A549 treated with DMSO at 1 μM for 4 hours (cell line): ENCODE measurements at places on chromosomes 7 and 10. TPM values are rescaled to one million over a fixed set of nuclear protein-coding genes. Genes with fewer than 3 reads are reported as not detected.

The PTPRE gene
- total RNA-seq = 2.1 to 4.0 TPM (median 3.7 TPM) in 5 replicates

The PWWP2B gene
- total RNA-seq = 11.6 to 18.6 TPM (median 16.6 TPM) in 5 replicates

The TRIM50 gene
- total RNA-seq = not detected in 5 replicates

The GNGT1 gene
- 0.09 TPM in 1 of 5 replicates, not detected in the others for total RNA-seq

The GET4 gene
- total RNA-seq = 38.2 to 65.9 TPM (median 53.4 TPM) in 5 replicates

The NCF1 gene
- total RNA-seq = 0.14 TPM in 1 of 5 replicates, not detected in the others

The UNCX gene
- total RNA-seq = 0.07 to 0.08 TPM in 2 of 5 replicates, not detected in the others

The ZCCHC24 gene
- 3.5 to 5.7 TPM (median 5.1 TPM) in 5 replicates for total RNA-seq

The TFR2 gene
- 2.3 to 3.1 TPM (median 2.6 TPM) in 5 replicates for total RNA-seq

The DRGX gene
- total RNA-seq = 0.03 to 0.07 TPM (median 0.06 TPM) in 3 of 5 replicates, not detected in the others

The EVX1 gene
- total RNA-seq = 0.05 to 0.06 TPM (median 0.06 TPM) in 3 of 5 replicates, not detected in the others

The SAMD9L gene
- total RNA-seq = 0.68 to 1.4 TPM (median 0.90 TPM) in 5 replicates

The PVRIG gene
- not detected in 5 replicates for total RNA-seq

The CASTOR2 gene
- total RNA-seq = 1.8 to 3.8 TPM (median 2.7 TPM) in 5 replicates

The TMEM139 gene
- total RNA-seq = 0.57 to 1.8 TPM (median 0.81 TPM) in 5 replicates

The SSMEM1 gene
- total RNA-seq = not detected in 5 replicates

The CALHM3 gene
- 0.30 to 0.53 TPM (median 0.45 TPM) in 5 replicates for total RNA-seq

The FGFBP3 gene
- 1.7 to 2.8 TPM (median 2.3 TPM) in 5 replicates for total RNA-seq

The VWC2 gene
- not detected in 5 replicates for total RNA-seq

The HOXA2 gene
- 0.70 to 1.6 TPM (median 1.2 TPM) in 5 replicates for total RNA-seq

The ANKRD22 gene
- 0.41 to 0.63 TPM (median 0.48 TPM) in 5 replicates for total RNA-seq

The CDNF gene
- 0.85 to 1.6 TPM (median 0.97 TPM) in 5 replicates for total RNA-seq

The SKIDA1 gene
- total RNA-seq = 1.3 to 1.9 TPM (median 1.6 TPM) in 5 replicates

The NXPH1 gene
- not detected in 5 replicates for total RNA-seq

The TMEM130 gene
- total RNA-seq = 0.19 to 0.62 TPM (median 0.41 TPM) in 5 replicates

The LIPK gene
- total RNA-seq = not detected in 5 replicates

The IFIT2 gene
- 2.5 to 5.4 TPM (median 3.4 TPM) in 5 replicates for total RNA-seq

The RASSF4 gene
- total RNA-seq = 1.2 to 1.7 TPM (median 1.5 TPM) in 5 replicates

The ITGB8 gene
- total RNA-seq = 0.70 to 1.2 TPM (median 1.1 TPM) in 5 replicates

The FAM25A gene
- total RNA-seq = not detected in 5 replicates

The PANK1 gene
- 5.2 to 8.1 TPM (median 7.2 TPM) in 5 replicates for total RNA-seq

The PODXL gene
- 52.2 to 75.5 TPM (median 61.7 TPM) in 5 replicates for total RNA-seq
